Activated naive CD4-positive, alpha-beta T cell treated with Interleukin-2 at 50 U/mL for 16 hours (primary cell): ENCODE measurements at places on chromosomes 1 and 21.

DNA sequence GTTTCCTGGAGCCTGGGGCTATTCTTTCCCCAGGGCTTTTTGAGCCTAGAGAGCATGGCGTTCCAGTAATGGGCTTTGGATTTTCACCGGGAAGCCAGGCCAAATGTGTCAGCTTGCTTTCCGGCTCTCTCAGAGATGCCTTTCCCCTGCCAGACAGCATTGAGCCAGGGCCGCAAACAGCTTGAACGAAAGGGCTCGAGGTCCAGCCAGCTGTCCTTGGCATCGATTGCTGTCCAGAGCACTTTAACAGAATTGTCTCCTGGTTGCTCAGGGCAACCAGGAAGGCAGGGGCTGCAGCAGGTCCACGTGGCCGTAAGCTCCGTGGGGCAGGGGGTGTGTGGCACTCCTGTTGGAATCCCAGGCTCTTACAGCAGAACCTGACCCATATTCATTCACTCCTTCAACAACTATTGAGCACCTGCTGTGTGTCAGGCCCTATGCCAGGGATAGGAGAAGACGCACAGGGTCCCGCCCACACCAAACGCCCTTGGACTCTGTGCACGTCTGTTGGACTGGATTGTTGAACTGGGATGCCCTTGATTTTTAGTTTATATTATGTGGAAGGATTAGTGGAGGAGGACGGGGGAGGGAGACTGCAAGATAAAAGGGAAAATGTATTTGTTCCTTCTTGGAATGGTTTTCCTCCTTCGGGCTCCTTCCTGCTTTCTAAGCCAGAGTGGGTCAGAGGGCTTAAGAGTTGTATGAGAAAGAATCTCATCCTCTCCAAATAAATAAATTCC is 38.7 kb upstream of the EFHD2 start:
- no peak for DNase-seq

DNA sequence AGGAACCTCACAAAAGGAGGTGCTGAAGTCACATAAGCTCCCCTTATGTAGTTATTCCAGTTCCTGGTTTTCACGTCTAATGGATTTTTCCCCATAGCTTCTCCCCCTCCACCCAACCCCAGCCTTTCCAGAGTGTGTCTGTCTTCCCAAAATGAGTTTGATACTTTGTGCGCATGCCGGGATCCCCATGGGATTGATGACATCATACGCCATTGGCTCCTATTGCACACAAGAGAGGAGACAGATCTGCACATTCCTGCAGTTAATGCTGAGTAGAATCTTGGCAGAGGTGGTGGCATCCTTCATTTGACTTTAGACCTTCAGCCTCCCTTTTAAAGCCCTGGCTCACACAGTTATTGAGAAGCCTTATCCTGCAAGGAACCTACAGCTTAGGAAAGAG is 71.4 kb downstream of the DDR2 start:
- no peak for DNase-seq

DNA sequence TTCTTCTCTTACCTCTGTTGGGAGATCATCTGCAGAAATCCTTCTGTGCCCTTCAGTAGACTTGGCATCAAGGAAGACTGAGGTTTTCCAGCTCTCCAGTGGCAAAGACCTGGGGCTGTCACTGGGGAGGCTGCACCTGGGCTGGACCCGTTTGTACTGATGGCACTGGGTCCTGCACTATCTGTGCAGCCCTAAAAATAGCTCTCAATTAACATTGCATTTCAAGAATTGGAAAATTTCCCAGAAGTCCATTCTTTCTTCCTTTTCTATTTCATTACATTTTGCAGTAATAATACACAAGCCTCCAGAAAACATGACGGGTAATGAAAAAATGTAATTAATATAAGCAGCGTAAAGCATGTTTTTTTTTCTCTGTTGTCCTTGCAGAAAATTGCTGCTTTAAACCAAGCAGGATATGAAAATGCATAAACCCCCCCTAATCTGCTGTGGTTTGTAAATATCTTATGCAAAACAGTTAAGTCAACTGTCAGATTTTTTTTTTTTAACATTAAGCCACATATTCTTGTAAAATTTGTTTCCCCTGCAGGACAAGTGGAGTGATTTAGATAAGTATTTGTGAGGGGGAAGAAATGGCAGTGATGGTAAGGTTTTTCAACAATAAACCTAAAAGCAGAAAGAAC is 64.9 kb downstream of the LMO4 start:
- no peak for DNase-seq

GRCh38 chr1:25520446-25521061 is 22.9 kb upstream of the LDLRAP1 start:
- DNase-seq = peak; percentile 73

GRCh38 chr1:204419064-204419403 is 7.4 kb upstream of the PPP1R15B start:
- DNase-seq = no peak

DNA sequence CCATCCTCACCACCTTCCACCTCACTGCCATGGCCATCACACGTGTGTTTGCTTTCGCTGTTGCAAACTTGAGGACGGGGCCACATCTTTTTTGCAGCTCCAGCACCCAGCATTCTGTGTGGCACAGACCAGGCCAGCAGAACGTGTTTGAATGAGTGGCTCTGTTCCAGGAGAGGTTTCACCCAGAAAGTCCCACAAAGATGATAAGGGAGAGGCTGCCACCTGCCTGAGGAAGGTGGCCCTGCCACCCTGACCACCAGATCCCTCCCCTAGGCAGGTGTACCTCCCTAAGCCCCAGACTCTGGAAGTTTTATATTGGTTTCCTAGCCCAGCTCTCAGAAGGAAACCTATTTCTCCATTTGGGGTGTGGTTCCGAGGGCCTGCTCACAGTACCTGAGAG is 252.1 kb downstream of the KAZN start:
- DNase-seq = no peak

- DNase-seq = no peak
Observed at GRCh38 chr21:26508903-26509302, 64.2 kb downstream of the CYYR1 start.

- no peak for DNase-seq
Observed at GRCh38 chr1:194175251-194175650, 988.8 kb upstream of the B3GALT2 start.

GRCh38 chr1:222084996-222085395 is 343.1 kb upstream of the DUSP10 start:
- DNase-seq = no peak

DNA sequence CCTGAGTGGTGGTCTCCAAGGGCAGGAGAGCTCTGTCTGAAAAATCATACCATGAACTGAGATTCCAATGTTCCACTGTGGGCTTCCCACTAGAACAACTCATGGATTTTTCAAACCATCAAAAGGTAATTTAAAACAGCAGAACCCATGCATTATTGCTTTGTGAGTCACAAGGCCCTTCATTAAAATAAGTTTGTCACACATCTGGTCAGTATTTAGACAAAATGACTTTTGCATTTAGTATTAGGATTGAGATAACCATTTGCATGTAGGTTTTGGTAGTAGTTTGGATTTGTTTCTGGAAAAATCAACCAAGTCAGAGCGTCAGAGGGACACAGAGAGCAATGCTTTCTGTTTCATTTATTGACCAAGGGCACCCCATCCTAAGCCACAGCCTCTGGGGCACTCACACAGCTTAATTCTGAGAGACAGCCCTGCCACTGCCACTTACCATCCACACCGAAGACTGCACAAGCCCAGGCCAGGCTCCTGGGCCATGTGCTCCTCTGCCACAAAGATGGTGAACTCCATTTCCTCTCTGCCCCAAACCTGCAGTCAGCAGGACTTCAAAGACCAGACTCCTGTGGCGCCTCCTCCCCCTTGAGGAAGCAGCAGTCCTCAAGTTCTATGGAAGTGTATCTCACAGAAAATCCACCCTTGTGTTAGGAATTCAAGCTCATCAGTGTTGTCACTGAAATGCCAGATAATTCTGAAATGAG is 132.6 kb upstream of the DUSP10 start:
- no peak for DNase-seq

DNA sequence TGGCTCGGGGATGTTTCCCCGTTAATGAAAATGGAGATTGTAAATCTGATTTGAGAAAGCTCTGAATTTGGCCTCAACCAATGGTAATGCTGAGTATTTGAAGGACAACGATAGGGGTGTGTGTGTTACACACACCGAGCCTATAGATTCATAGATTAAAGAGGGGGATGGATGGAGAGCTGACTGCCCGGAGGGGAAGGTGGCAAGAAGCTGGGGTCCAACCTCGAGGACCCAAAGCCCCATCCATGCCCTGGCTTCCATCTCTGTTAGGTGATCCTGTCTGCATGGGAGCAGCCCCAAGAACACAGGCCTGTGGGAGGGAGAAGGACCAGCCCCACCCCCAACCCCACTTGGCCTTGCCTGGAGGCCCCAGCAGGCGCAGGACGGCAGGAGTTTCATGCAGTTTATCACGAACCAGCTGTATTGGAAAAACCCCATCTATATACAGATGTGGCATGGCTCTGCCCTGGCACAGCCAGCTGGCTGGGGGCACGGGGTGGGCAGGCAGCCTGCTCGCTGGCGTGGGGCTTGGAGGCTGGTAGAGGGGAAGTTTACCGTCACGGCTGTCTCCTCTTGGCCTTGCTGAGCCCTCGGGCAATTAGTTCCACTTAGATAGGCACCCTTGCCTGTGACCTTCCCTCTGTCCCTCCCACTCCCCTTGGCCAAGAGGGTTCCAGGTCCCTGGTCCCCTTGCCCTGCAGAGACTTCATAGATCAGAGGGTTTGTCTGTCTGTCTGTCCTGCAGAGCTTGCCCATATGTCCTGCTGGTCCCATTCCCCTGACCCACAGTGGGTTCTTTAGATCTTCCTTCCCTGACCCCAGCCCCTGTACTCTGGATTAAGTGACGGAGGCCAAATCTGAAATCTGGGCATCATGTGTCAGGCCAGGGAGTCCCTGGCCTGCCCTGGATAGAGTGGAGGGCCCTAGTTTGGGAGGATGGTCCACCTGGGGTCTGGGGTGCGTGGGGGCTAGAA is 3.0 kb downstream of the HSPB7 start:
- DNase-seq = no peak

GRCh38 chr1:110210604-110211495 is 736 bp downstream of the KCNC4 start:
- DNase-seq = peak; percentile 57

- DNase-seq = no peak
Observed at GRCh38 chr1:2146836-2147517, 47.6 kb downstream of the FAAP20 start.

- DNase-seq = no peak
Observed at GRCh38 chr1:151475175-151475574, 15.9 kb upstream of the POGZ start.

- DNase-seq = no peak
Observed at GRCh38 chr21:25809013-25809412, 74.2 kb downstream of the GABPA start.

DNA sequence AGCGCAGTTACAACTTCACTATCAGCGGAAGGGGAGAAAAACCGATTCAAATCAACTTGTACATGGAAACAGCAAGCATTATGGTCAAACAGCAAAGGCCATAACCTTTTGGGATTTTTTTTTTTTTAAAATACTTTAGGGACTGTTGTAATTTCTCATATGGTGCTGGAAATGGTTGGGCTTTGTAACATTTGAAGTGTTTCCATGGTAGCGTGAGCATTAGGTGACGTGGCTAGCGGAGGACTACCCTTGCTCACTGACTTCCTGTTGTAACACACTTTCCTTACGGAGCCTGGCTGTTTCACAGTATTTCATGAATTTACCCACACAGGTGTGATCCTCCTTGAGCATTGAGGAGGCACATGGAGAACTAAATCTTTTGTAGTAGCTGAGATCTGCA is 269.5 kb downstream of the TM2D1 start:
- no peak for DNase-seq

DNA sequence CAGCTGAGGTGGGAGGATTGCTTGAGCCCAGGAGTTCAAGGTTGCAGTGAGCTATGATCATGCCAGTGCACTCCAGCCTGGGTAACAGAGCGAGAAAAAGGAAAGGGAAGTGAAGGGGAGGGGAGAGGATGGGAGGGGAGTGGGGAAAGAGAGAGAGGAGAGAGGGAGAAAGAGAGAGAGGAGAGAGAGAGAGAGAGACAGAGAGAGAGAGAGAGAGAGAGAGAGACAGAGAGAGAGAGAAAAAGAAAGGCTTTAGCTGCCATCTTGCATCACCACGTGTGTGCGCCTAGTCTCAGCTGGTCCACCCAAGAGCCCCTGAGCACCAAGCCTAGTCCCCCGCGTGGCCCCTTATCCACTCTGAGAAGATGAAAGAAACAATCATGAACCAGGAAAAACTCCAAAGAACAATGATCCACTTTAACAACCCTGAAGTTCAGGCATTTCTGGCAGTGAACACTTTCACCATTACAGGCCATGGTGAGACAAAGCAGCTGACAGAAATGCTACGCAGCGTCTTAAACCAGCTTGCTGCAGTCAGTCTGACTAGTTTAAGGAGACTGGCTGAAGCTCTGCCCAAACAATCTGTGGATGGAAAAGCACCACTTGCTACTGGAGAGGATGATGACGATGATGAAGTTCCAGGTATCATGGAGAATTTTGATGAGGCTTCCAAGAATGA is 115.5 kb upstream of the CDC42BPA start:
- no peak for DNase-seq

DNA sequence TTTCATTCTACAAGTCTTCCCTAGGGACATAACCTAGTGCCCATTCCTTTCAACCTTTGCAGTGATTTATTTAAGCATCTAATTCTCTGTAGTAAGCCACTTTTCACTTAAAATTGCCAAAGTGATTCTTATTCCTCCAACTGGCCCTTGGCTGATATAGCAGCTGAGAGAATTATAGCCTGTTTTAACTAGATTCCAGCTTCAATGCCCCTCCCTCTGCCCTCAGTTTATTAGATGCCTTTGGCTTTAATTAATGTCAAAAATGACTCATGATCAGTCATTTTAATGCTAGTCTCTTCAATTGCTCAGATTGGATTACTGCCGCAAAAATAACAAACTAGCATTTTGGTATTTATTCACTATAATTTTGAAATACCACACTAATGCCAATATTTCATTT is 145.4 kb upstream of the KCTD3 start:
- DNase-seq = no peak

DNA sequence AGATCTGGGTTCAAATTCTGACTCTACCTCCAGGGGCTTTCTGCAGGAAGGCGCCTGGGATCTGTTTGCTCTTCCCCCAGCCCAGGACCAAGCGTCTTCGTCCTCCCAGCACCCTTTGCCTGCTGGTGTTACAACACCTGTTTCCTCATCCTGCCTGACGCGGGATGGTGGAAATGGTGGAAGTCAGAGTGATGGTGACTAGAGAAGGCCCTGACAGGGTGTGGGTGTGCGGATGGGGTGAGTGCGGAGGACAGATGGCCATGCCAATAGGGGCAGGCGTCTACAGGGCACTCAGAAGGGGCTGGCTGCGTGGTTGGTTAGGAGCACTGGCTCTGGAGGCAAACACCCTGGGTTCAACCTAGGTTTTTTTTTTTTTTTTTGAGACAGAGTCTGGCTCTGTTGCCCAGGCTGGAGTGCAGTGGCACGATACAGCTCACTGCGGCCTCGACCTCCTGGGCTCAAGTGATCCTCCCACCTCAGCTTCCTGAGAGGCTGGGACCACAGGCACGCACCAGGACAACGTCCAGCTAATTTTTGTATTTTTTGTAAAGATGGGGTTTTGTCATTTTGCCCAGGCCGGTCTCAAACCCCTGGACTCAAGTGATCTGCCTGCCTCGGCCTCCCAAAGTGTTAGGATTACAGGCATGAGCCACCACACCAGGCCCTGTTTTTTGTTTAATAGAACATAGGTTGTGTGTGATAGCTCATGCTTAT is 1.5 kb downstream of the THEMIS2 start:
- DNase-seq = no peak

GRCh38 chr1:40803902-40804301 is 20.3 kb downstream of the KCNQ4 start:
- DNase-seq = no peak

GRCh38 chr1:111894497-111894896 is 95.0 kb downstream of the KCND3 start:
- DNase-seq = no peak
